Suppressor macrophage treated with lipopolysaccharide for 1 hour (primary cell): ENCODE measurements at places on chromosomes 4 and X.

DNA sequence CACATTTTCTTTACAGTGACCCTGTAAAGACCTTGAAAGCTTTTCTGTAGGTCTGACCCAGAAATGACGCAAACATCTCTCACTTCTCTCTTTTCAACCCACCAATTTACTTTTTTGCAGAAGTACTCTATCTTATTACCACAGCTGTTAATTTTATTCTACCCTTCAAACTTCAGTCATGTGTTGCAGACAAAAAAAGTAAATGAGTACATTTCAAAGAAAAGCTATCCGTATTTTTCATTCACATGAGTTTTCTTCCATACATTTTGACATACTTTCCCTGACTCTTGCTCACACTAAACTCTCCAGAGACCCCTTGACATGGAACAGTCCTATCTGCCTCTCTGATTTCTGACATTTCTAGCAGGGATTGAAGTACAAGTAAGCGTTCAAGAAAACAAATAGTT is 51.7 kb downstream of the SLC7A11 start:
- peak; percentile 90 for DNase-seq

GRCh38 chr4:55729351-55730279 is 90.0 kb upstream of the EXOC1L start:
- no peak for DNase-seq

- DNase-seq, result no peak
These were observed 973.1 kb upstream of the GRID2 start for GRCh38 chr4:91330555-91331137.

DNA sequence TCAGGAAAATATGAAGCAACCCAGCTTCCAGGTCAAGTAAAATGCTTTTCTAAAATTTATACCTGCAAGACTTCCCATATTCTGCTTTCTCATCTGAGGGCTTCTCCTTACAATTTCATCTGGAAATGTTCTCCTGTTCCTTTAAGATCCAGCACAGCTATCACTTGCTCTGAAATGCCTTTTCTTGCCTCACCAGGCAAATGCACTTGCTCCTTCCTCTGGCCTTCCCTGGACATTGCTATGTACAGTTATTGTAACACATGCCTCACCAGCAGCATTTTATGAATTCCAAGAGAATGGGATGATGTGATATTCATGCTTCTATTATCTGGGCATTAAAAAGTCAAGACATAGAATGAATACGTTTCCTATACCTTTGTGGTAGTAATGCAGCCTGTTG is 842.1 kb upstream of the INTU start:
- DNase-seq, result no peak

GRCh38 chr4:57080781-57081650 is 29.2 kb downstream of the IGFBP7 start:
- peak; percentile 49 for DNase-seq

- no peak for DNase-seq
These were observed 95.0 kb upstream of the TBL1X start for GRCh38 chrX:9369802-9370291.

DNA sequence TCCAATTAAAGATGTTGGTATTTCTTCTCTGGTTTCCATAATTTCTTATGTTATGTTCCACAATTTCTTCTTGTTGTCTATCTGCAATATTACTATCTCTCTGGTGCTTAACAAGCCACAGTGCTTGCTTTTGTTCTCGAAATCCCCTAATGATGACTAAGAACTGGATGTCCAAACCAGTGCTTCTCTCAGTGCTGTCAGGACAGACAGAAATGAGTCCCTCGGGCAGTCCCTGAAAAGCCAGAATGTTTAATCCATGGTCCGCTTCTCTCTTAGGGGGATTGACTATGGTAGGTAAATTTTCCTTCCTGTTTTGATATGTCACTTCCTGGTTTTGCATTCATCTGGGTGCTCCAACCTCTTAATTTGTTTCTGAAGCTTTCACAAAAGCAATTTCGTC is 321.6 kb upstream of the PCDH10 start:
- DNase-seq, result peak; percentile 2

DNA sequence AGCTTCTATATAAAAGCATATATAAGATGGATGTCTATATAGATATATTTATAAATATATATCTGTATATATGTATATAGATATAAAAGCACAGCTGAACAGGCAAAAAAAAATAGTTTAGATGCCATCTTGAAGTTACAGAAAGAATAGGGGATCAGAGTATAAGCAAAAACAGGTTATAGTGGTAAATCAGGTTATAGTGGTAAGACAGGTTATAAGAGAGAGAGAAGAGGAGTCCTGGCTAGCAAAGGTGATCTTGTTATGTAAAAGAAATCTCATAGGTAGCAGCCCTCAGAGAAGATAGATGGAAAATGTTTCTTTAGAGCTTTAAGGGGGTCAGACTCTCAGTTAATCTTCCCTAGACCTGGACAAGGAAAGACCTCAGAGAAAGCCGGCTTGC is 1263.1 kb downstream of the PCDH7 start:
- DNase-seq, result no peak

GRCh38 chrX:84118315-84118714 is 69.7 kb downstream of the RPS6KA6 start:
- no peak for DNase-seq

- DNase-seq, result no peak
These were observed 109.4 kb upstream of the GPRIN3 start for GRCh38 chr4:89416960-89417359.

GRCh38 chrX:11665168-11666111 is at the start of gene ARHGAP6:
TSS of gene ARHGAP6 (minus strand) at chrX:11665920. CDS start at chrX:11664828, 1,092 bp downstream.
- DNase-seq, result no peak

DNA sequence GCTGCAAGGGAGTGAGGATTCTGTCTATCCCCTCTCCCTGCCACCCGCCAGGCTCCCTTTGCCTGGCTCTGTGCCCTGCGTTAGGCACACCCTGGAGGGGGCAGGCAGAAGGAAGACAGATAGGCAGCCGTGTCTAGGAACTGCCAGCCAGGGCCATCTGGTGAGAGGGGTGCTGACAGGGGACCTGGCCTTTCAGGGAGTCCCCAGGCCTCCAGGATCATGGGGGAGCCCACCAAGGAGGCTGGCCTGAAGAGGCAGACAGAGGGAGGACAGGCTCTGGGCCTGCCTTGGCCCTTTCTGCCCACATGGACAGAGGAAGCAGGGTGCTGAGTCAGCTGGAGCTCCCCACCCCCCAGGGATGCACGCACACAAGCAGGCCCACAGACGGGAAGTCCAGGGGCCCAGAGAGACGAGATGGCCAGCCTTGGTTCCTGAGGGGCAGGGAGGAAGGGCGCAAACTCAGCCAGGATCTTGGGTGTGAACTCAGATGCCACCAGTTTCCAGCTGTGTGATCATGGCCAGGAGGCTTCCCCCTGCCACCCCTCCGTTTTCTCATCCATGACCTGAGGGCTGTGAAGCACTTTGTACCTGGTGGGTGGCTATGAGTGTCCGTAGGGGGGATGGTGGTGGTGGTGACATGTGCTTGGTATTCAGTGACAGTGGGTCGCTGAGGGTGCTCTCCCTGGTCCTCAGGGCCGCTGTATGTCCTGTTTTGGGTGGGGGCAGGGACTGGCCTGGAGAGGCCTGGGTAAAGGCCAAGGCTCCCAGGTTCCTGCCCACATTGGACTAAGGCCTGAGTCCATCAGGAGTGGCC is 1.8 kb downstream of the SH3BP2 start:
- peak; percentile 82 for DNase-seq

DNA sequence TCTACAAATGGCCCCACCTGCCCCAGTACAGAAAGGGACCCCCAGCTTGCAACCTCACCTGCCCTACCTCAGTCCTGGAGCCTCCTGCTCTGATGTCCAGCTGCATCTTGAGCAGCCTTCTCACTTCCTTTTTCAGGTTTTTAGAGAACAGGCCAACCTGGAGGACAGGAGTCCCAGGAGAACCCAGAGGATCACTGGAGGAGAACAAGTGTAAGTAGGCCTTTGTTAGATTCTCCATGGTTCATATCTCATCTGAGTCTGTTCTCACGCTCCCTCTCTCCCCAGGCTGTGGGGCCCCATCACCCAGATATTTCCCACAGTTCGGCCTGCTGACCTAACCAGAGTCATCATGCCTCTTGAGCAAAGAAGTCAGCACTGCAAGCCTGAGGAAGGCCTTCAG is 3.6 kb downstream of the MAGEA11 start:
- DNase-seq, result no peak

DNA sequence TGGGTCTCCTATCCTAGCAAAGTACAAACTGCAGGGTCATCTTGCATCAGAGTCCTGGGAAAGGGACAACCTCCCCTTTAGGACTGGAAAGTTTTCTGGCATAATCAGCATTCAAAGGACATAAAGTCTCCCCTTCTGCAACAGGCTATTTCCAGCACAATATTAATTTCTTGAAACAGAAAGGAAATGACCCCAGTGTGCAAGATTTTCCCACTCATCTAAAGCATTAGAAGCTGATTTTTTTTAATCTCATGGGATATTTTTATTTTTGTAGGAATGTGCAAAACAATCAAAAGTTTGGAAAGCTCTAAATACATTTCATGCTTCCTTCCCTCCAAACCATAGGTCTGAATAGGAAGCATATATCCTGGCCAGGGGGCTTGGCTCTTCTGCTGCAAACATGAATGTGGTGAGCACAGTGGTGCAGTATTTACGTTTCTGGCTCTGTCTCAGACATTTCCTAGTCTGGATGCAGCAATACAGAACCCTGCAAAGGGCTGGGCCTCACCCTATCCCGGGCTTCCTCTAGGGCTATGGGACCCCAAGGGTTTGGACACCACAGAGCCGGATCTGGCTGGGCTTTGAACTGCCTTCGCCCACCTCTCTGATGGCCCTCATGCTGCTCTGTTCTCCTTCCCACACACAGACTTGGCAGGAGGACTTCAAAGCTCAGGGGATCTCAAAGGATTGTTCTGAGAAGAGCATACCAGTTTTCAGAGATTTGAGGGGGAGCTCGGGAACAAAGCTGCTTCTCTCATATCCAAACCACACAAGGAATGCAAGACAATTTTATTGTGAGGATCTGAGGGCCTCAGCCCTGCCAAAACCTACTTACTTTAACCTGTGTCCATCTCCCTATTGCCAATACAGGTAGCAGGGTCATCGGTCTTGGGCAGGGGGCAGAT is 64.9 kb downstream of the POLR2B start:
- DNase-seq, result no peak

DNA sequence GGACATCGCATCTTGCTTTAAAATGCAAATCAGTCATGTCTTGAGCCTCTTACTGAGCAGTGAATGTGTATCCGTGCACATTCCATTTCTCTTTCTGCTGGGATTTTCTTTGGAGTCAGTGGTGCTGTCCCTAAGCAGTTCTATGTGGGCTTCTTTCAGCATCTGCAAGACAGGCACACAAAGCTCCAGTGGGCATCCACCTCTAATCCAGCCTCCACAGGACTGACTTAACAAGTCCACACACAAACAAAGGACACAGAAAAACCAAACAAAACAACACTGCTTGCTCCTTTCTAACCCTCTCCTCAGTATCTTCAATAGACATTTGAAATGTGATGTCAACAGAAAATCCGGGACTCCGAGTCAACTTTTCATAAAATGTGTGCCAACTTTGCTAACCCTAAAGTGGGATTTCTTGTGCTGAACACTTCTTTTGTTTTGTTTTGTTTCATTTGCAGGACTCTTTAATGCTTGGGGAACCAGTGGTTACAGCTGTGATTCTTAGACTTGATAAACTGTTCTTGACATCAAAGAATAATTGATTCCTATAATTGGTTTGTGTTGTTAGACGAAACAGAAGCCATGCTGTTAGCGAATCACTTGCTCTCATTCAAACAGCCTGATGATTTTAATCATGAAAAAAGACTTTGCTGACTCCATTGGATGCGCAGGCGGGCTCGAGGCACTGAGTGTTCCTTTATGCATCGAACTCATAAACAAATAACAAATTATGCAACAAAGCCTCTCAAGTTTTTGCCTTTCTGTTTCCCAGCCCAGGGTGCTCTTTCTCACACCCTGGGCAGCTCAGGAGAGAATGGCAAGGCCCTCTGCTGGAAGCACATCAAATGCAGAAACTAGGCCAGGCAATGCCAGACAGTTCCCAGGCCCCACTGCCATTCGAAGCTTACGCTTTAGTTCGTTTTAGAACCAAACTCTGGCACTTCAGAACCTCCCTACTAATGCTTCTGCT is 20.1 kb downstream of the ETNPPL start:
- DNase-seq, result no peak

GRCh38 chr4:186067757-186068385 is 1.1 kb upstream of the TLR3 start:
- DNase-seq, result peak; percentile 58

DNA sequence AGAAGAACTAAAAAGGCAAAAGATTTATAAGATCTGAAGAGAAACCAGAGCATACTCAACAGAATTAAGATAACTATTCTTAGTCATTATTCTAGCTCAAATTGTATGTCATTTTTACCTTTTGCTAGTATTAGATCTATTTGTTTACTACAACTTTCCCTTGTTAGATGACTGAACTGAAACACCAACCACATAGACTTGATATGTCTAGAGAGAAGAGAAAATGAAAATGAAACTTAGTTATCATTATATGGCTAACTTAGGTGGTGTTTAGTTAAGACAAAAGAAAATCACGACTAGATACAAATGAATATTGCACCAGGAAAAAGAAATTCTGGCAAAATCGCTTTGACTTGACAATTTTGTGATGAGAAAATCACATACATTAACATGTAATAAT is 690.8 kb downstream of the PCDH18 start:
- no peak for DNase-seq
